Fibroblast of villous mesenchyme (primary cell): ENCODE measurements at places on chromosomes 16 and 17.

- DNase-seq = no peak
Measured at GRCh38 chr16:78838276-78838675, 738.8 kb downstream of the WWOX start.

DNA sequence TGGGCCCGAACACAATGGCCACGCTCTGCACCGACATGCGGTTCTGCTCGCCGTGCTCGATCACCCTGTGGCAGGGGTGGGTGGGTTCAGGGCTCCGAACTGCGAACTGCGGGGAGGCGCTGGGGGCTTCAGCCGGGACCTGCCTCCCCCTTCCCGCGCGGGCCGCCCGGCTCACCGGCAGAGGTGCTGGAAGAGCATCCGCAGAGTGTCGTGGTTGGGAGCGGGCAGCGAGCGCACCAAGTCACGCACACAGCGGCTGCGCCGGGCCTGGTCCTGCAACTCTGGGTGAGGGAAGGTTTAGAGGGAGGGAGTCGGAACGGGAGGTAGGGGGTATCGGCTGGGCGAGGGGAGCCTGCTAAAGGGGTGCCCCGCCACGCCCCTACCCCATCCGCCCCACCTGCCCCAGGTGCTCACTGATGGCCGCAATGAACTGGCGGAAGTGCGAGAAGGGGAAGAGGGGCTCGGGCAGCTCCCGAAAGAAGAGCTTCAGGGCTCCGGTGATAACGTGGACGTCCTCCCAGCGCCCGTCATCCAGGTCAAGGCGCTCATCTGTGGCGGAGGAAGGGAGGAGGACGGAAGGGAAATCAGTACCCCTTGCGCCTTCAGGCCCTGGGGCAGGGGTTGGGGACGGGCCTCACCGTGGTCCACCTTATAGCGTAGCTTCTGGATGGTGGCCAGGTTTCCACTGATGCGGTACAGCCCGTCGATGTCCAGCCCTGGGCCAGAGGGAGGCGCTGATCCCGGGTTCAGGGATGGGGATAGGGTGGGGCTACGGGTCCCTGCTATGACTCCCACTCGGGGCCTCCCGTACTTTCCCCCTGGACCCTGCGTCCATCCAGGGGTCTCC lies 36.9 kb downstream of the ARHGAP27 start:
- no peak for DNase-seq

DNA sequence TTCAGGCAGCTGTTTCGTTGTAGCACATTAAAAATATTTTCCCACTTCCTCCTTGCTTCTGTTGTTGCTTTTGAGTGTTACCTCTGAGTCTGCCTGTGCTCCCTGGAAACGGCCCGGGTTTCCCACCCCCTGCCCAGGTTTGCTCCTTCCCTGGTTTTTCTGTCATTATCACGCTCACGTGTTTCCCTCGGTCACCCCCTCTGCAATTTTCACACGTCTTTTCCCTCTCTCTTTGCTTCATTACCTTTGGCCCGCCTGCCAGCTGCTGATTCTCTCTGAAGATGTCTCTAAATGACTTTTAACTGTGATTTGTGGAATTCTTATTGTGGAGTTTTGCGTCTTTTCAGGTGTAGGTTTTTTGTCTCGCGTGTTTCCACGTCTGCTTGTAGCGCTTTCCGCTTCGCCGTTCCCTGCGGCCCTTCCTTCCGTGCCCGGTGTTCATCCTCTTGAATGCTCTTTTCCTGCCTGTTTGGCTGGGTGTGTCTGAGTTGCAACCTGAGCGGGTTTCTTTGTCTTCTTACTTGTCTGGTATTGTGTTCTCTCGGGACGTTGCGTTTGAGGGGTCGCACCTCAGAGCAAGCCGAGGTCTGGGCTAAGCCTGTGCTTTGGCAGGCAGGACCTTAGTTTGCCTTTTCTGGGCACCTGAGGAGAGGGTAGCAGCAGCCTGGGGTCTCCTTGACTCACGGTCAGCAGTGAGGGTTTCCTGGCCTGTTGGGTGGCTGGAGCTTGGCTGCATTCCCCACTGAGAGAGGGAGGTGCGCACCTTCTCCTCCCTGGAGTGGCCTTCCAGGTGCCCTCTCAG lies 96.3 kb upstream of the ZNF750 start:
- no peak for DNase-seq

DNA sequence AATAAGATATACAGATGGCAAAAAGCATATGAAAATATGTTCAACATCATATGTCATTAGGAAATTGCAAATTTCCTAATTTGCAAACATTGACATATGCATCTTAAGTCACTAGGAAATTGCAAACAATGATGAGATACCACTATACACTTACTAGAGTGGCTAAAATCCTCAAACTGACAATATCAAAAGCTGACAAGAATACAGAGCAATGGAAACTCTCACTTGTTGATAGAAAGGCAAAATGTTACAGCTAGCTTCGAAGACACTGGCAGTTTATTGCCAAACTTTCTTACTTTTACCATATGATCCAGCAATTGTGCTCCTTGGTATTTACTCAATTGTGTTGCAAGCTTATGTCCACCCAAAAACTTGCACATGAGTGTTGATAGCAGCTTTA lies 5.0 kb upstream of the IL4R start:
- no peak for DNase-seq

DNA sequence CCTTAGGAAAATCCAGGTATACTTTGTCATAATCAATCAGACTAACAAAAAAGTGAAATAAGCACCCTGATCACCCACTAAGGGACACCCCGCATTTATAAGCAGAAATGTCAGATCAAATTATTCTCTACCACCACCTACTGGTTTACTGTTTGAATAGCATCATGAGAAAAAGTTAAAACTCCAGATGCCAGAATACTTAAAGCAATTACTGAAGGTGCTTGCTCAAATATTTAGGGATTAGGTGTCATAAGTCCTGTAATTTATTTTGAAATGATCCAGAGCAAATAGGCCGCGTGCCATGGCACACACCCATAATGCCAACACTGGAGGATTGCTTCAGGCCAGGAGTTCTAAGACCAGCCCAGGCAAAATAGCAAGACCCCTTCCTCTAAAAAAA lies 2.3 kb downstream of the TOP2A start:
- peak; percentile 70 for DNase-seq

GRCh38 chr17:58873926-58874325 lies 118.3 kb downstream of the PPM1E start:
- DNase-seq = no peak

DNA sequence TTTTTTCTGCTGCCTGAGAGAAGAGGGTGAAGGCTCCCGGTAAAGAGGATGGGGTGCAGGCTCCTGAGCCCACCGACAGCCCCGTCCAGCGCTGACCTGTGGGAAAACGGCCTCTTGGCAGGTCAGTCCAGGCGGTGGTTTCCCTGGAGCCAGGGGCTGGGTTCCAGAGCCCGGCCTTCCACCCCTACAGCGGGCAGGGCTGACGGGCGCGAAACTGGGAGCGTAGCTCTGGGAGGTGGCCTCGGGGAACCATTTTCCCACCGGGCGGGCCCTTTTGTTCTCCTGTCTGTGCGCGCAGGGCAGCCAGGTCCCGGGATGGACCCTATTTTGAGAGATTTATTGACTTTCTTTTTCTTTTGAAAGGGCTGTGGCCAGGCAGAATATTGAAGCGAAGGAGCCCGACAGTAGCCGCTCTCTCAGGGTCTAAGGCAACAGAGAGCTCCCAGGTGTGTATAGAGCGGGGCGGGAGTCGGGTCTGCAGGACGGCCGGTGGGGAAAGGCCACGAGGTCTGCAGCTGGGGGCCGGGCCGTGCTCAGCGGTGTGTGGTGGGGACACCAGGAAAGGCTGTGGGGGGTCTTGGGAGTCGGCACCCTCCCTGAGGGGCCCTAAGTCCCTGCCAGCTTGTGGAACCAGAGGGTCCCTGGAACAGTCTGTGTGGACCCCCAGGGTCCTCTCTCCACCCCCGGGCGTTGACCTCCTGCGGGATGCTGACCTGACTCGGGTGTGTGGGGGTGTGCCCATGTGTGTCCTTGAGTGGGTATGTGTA lies 32.3 kb downstream of the METRNL start:
- DNase-seq = no peak

DNA sequence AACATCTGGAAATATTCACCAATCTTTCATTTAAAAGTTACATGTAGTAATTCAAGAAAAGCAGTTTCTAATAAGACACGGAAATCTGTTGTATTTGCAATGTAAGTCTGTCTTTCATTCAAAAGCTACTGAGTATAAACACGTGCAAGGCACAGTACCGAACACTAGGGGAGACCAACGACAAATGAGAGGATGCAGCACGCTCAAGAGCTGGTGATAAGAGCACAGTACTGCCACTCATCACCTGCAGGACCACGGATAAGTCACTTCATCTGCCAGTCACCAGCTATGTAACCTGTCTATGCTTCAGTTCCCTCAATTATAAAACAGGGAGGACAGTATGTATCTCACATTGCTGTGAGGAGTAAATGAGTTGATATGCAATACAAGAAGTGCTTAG lies 67.1 kb downstream of the CLEC18A start:
- no peak for DNase-seq

- no peak for DNase-seq
Measured at GRCh38 chr17:1727876-1728630, 3.5 kb downstream of the WDR81 start.

DNA sequence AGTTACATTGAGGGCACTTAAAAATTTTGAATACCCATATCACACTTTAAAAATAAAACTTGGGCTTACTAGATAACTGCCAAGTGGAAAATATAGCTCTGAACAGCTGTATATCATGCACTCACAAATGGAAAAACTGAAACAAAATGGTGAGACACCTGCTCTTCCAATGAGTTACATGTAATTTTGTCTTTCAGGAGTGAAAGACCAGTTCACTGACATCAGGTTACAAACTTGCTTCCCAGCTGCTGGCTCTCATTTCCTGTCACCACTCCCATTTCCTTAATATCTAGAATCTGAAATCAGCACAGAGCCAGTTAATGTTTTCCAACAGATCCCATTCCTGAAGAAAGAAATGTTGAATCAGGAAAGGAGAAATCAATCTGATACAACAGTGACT lies 10.8 kb downstream of the CSNK2A2 start:
- no peak for DNase-seq

- no peak for DNase-seq
Measured at GRCh38 chr16:66374176-66374575, 7.7 kb downstream of the CDH5 start.

GRCh38 chr16:80733407-80733806 lies 71.0 kb downstream of the CDYL2 start:
- DNase-seq = no peak

- peak; percentile 41 for DNase-seq
Measured at GRCh38 chr16:15885560-15886001, 2.8 kb downstream of the CEP20 start.

GRCh38 chr17:28385037-28385400 lies 13.5 kb downstream of the SARM1 start:
- no peak for DNase-seq

DNA sequence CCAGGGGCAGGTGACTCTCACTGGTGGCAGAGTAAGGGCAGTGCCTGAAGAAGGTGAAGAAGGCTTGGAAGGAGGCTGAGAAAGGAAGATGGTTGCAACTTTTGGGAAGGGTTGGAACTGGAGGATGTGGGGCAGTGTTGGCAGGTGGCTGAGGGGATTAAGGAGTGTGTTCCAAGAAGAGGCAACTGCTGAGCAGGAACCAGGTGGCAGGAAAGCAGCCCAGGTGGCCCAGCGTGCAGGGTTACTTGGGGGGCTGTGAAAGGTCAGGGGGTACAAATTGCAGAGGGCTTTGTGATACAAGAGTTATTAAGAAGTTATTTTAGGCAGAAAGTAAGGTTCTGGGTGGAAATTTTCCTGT lies 28.6 kb downstream of the WSCD1 start:
- no peak for DNase-seq

- no peak for DNase-seq
Measured at GRCh38 chr16:50178491-50178941, 25.4 kb downstream of the TENT4B start.

DNA sequence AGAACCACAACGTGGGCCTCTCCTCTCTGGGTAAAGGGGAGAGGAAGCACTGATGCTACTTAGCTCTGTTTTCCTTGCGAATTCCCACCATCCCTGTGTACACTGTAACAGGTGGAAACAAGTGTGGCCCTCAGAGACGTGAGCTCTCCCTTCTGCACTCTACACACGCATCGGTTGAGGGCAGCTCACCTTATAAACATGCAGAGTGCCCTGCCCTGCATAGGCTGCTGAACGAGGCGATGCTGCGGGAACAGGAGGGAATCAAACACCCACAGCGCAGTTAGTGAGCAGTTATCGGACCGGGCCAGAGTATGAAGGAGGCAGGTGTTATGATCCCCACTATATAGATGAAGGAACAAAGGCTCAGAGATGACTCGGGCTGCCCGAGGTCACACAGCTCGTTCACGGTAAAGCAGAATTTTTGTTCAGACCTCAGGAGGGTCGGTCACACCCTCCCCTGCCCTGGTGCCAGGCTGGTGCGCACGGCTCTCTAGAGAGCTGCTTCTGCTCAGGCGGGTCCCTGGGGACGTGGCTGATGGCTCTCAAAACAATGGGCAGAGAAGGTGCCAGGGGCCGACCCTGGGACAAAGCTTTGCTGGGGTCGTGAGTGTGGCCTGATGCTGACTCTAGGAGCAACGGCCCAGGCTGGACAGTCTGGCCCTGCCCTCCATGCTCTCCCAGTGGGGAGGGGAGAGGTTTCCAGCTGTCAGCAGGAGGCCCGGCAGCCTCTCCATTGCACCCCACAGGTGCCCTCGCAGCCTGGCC lies 68.5 kb downstream of the RPH3AL start:
- no peak for DNase-seq

DNA sequence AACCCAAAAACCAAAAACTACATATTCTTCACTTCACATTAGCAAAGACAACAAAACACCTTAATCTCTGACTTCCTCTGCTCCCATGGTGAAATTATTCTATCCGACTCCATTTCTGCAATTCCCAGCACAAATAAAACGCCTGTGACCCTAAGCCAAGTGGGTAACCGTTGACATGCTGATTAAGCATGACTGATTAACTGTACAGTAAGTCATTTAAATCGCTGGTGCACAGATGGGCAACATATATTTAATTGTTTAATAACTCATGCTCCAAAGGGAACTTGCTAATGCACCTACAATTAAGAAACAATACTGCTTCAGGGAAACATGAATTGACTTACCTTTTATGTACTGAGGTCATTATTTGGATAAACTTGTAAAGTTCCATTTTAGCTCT lies 436.7 kb downstream of the KIF2B start:
- DNase-seq = no peak

GRCh38 chr17:21500064-21500463 lies 123.9 kb downstream of the KCNJ12 start:
- no peak for DNase-seq

DNA sequence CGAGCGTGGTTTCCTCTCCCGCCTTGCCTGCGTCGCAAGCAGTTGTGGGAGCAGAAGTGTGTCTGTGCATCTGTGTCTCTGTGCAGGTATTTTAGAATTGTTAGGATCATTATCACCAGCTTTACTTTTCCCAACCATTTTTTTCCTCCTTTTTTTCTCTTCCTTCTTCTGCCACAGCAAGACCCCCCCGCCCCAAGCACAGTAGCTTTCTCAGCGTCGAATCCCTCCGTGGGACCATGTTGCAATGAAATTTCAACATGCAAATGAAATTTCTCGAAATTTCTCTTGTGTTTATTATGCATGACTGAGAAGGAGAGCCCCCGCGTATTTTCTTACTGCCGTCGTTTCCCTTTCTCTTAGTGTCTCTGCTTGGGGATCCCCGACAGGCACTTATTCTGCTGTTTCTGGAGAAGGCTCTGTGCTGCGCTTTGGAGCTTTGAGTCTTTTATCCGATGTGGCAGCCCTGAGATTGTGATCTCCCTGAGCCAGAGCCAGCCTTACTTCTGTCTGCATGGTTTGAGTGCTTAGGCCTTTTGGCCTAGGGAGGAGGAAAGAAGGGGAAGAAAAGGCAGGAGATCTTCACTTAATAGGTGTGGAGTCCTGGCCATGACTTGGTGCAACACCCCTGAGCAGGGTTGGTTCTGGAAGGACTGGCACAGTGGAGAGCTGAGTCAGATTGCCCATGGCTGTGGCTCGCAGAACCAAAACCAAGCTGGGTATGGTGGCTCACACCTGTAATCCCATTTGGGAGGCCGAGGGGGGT lies 5.0 kb downstream of the ARMC7 start:
- DNase-seq = no peak
